ENCODE measurements at places on chromosomes 1 and 21.
A peak's percentile ranks its signal among the peaks of the same experiment; 100 is the strongest.

DNA sequence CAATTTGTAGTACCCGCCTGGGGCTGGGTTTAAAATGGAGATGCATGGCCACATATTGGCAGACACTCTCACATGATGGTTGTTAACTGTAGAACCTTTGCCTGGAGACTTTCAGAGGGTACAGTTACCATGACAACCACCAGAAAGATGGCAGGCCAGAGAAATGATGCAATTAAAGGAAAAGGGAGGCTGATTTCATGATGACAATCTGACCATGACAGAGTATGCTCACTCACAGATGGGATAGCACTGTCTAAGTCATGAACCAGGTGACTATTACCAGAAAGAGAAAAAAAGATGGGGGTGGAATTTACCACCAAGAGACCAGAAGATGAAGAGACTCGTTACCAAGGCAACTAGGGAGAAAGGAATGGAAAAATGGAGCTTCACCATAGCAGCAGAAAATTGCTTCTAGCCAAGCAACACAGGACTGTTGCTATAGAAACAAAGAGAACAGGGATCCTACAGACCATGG lies 3.5 kb upstream of the TRIT1 start:
- peaks cover 23% of the 10 kb centered on the region for H3K4me1 ChIP-seq
- H3K4me3 ChIP-seq: no peak overlapping the region
- no peaks in the 10 kb centered on the region for H3K36me3 ChIP-seq
- no peak for DNase-seq

- H3K4me3 ChIP-seq: no peak overlapping the region
- DNase-seq: no peak
- H3K4me1 ChIP-seq: peaks cover 15% of the 10 kb centered on the region
- H3K27me3 ChIP-seq: no peaks in the 10 kb centered on the region
Observed at GRCh38 chr1:55669293-55669692, 454.1 kb upstream of the USP24 start.

GRCh38 chr21:32134441-32135130 lies 144.3 kb downstream of the MIS18A start:
- H3K4me1 ChIP-seq: peaks cover 23% of the 10 kb centered on the region
- H3K27ac ChIP-seq: no peak overlapping the region
- no peaks in the 10 kb centered on the region for H3K27me3 ChIP-seq
- H3K36me3 ChIP-seq: no peaks in the 10 kb centered on the region
- no peak for DNase-seq

- H3K4me3 ChIP-seq: peak overlapping the region; percentile 17
- no peaks in the 10 kb centered on the region for H3K36me3 ChIP-seq
- peaks cover 15% of the 10 kb centered on the region for H3K4me1 ChIP-seq
- no peak overlapping the region for H3K27ac ChIP-seq
Observed at GRCh38 chr1:1943834-1944570, 24.9 kb upstream of the TMEM52 start.

DNA sequence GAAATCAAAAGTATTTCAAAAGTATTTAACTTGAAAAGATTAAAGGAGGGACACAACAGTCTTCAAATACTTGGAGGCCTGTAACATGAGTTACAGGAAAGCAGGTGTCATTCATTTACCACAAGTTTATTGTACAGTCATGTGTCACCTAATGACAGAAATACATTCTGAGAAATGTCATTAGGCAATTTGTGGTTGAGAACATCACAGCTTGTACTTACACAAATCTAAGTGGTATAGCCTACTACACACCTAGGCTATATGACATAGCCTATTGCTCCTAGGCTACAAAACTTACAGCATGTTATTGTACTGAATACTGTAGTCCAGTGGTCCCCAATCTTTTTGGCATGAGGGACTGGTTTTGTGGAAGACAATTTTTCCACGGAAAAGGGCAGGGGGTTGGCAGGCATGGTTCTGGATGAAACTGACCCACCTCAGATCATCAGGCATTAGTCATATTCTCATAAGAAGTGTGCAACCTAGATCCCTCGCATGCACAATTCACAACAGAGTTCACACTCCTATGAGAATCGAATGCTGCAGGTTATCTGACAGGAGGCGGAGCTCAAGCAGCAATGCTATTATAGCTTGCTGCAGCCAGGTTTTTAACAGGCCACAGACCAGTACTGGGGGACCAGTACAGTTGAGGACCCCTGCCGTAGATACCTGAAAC lies 25.0 kb upstream of the PHTF1 start:
- DNase-seq: no peak
- H3K4me1 ChIP-seq: peaks cover 74% of the 10 kb centered on the region
- H3K36me3 ChIP-seq: no peaks in the 10 kb centered on the region
- H3K27me3 ChIP-seq: no peaks in the 10 kb centered on the region
- no peak overlapping the region for H3K4me3 ChIP-seq

GRCh38 chr1:156217871-156218270 lies 5.1 kb downstream of the PMF1 start:
- peaks cover 35% of the 10 kb centered on the region for H3K36me3 ChIP-seq
- H3K4me3 ChIP-seq: no peak overlapping the region
- peak overlapping the region; percentile 21 for H3K27ac ChIP-seq
- H3K4me1 ChIP-seq: peaks cover 33% of the 10 kb centered on the region
- no peaks in the 10 kb centered on the region for H3K27me3 ChIP-seq
- no peak for DNase-seq

DNA sequence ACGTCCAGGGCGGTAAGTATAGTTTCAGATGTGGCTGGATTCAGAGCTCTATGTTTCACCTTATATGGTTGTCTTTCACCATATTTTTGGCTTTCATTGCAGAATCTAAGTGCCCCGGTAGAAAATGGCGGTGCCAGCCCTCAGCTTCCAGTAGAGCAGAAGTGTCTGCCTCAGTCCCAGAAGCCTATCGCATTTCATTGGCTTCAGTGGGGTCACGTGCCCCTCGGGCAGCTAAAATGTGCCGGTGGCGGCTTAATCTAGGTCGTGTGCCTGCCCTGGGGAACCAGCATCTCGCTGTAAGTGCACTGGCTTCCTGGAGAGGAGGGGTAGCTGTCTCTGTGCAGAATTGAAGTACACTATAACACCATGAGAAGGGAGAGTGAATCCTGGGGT lies 107.4 kb upstream of the MAGI3 start:
- no peaks in the 10 kb centered on the region for H3K4me1 ChIP-seq
- no peak overlapping the region for H3K4me3 ChIP-seq
- DNase-seq: no peak
- no peaks in the 10 kb centered on the region for H3K27me3 ChIP-seq
- H3K27ac ChIP-seq: no peak overlapping the region
- H3K36me3 ChIP-seq: no peaks in the 10 kb centered on the region

GRCh38 chr1:156293098-156293434 lies 2.4 kb downstream of the GLMP start:
- DNase-seq: no peak
- H3K27me3 ChIP-seq: no peaks in the 10 kb centered on the region
- H3K27ac ChIP-seq: no peak overlapping the region
- peaks cover 31% of the 10 kb centered on the region for H3K4me1 ChIP-seq
- H3K4me3 ChIP-seq: no peak overlapping the region

- peaks cover 90% of the 10 kb centered on the region for H3K27me3 ChIP-seq
- no peaks in the 10 kb centered on the region for H3K36me3 ChIP-seq
Observed at GRCh38 chr1:17924578-17924977, 169.4 kb downstream of the ACTL8 start.

- no peak overlapping the region for H3K27ac ChIP-seq
- no peak for DNase-seq
- peaks cover 48% of the 10 kb centered on the region for H3K4me1 ChIP-seq
- no peaks in the 10 kb centered on the region for H3K27me3 ChIP-seq
- no peak overlapping the region for H3K4me3 ChIP-seq
Observed at GRCh38 chr1:208187499-208188041, 56.6 kb downstream of the PLXNA2 start.

DNA sequence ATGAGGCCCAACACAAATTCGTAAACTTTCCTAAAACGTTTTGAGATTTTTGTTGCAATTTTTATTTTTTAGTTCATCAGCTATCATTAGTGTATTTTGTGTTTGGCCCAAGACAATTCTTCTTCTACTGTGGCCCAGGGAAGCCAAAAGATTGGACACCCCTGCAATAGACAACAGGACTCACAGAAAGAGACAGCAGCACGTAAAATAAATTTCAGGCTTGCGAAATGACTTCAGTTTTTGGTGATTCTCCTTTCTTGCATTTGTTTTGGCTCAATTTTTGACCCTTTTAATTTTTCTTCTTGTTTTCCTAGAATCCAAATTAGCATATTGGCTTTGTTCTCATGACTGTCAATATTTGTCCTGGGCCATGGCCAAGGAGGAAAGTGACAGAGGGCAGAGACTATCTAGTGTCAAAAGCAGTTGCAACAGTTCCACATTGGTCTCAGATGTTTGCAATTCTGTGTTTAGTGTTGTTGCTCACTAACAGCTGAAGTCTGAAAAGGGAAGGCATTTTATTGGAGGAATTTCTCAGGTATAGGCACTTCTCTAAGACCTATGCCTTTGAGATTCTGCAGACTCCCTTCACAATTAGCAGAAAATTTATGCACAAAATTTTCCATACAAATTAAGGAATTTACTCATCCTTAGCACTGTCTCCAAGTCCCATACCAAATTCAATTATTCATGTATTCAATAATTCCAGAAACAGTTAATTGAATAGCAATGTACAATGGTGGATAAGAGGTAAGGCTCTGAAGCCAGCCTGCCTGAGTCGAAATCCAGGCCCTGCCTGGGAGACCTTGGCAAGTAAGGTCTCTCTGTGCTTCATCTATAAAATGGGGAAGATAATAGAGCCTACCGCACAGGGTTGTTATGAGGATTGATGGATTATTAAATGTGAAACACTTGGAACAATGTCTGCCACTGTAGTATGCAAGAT lies 160.9 kb upstream of the IVNS1ABP start:
- H3K4me3 ChIP-seq: no peak overlapping the region
- DNase-seq: no peak
- H3K27ac ChIP-seq: no peak overlapping the region
- H3K4me1 ChIP-seq: no peaks in the 10 kb centered on the region
- H3K27me3 ChIP-seq: no peaks in the 10 kb centered on the region
- H3K36me3 ChIP-seq: no peaks in the 10 kb centered on the region

- DNase-seq: no peak
- H3K36me3 ChIP-seq: no peaks in the 10 kb centered on the region
- no peaks in the 10 kb centered on the region for H3K4me1 ChIP-seq
Observed at GRCh38 chr1:30596891-30597290, 126.5 kb downstream of the MATN1 start.

- H3K4me3 ChIP-seq: peak overlapping the region; percentile 44
- H3K36me3 ChIP-seq: no peaks in the 10 kb centered on the region
- peaks cover 12% of the 10 kb centered on the region for H3K4me1 ChIP-seq
- peaks cover 79% of the 10 kb centered on the region for H3K27me3 ChIP-seq
- peak; percentile 27 for DNase-seq
Observed at GRCh38 chr1:22639286-22639685, 2.9 kb downstream of the C1QA start.

- H3K36me3 ChIP-seq: no peaks in the 10 kb centered on the region
- no peak for DNase-seq
- H3K27me3 ChIP-seq: peaks cover 7% of the 10 kb centered on the region
- no peak overlapping the region for H3K27ac ChIP-seq
Observed at GRCh38 chr1:77245830-77246229, 26.6 kb upstream of the PIGK start.

DNA sequence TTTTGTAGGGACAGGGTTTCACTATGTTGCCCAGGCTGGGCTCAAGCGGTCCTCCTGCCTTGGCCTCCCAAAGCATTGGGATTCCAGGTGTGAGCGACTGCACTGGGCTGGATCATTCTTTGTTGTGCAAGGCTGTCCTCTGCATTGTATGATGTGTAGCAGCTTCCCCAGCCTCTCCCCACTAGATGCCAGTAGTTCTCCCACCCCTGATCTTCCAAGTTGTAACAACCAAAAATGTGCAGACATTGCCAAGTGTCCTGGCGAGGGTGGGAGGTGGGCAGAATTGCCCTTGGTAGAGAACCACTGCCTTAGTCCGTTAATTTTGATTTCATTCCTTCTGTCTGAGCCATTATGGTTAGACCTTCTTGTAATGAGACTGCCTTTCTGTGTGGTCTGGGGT lies 7.2 kb downstream of the GALNT2 start:
- H3K27me3 ChIP-seq: no peaks in the 10 kb centered on the region
- H3K36me3 ChIP-seq: no peaks in the 10 kb centered on the region
- peaks cover 67% of the 10 kb centered on the region for H3K4me1 ChIP-seq
- H3K27ac ChIP-seq: no peak overlapping the region

DNA sequence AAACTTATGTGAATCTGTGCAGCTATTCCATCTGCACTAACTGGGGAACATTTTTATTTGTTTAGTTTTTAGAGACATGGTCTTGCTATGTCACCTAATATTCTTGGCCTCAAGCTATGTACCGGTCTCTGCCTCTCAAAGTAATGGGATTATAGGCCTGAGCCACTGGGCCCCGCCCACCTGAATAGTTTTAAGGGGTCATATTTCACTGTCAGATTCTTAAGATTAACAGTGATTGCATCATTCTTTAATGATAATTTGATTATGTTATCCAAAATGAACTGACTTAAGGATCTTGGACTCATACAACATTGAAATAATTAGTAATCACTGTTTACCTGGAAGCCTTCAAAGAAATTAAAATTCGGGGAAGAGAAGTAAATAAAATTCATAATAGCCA lies 12.6 kb upstream of the KLF18 start:
- DNase-seq: no peak
- H3K36me3 ChIP-seq: no peaks in the 10 kb centered on the region
- H3K27me3 ChIP-seq: peaks cover 44% of the 10 kb centered on the region
- no peak overlapping the region for H3K27ac ChIP-seq

GRCh38 chr1:237183963-237184540 lies 142.1 kb downstream of the RYR2 start:
- no peak overlapping the region for H3K4me3 ChIP-seq
- H3K36me3 ChIP-seq: no peaks in the 10 kb centered on the region
- peak overlapping the region; percentile 67 for H3K27ac ChIP-seq

DNA sequence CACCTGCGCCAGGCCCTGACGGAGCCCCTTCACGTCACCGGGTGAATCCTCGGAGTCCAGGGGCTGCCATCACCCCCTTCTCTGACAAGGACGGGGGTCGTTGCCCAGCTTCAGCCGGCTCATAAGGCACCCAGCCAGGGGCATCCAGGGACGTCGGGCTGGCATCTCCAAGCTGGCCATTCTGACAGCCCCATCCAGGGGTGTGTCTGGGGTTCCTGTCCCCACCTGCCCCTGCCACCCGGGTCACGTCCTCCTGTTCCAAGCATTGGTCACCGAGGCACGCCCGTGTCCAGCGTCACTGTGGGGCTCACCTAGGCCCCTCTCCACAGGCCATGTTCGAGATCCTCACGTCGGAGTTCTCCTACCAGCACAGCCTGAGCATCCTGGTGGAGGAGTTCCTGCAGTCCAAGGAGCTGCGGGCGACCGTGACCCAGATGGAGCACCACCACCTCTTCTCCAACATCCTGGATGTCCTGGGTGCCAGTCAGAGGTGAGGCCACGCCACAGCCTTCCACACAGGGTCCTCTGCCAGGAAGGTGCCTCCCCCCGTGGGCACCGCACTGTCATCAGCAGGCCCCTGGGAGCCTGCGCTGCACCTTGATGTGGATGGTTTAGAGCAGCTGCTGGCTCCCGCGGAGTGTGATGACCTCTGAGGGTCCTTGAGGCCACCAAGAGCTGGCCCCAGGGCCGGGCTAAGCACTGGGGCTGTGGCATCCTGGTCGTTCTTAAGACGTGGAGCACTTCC lies 14.8 kb downstream of the ARHGEF16 start:
- peak; percentile 11 for DNase-seq
- H3K27me3 ChIP-seq: no peaks in the 10 kb centered on the region
- H3K4me1 ChIP-seq: peaks cover 12% of the 10 kb centered on the region
- no peak overlapping the region for H3K4me3 ChIP-seq
- no peaks in the 10 kb centered on the region for H3K36me3 ChIP-seq

- H3K36me3 ChIP-seq: peaks cover 47% of the 10 kb centered on the region
- DNase-seq: peak; percentile 31
- no peak overlapping the region for H3K4me3 ChIP-seq
- peak overlapping the region; percentile 0 for H3K27ac ChIP-seq
- H3K4me1 ChIP-seq: peaks cover 60% of the 10 kb centered on the region
Observed at GRCh38 chr1:156801409-156802121, 15.1 kb downstream of the SH2D2A start.
